ENCODE measurements at places on chromosomes 6 and 20.

DNA sequence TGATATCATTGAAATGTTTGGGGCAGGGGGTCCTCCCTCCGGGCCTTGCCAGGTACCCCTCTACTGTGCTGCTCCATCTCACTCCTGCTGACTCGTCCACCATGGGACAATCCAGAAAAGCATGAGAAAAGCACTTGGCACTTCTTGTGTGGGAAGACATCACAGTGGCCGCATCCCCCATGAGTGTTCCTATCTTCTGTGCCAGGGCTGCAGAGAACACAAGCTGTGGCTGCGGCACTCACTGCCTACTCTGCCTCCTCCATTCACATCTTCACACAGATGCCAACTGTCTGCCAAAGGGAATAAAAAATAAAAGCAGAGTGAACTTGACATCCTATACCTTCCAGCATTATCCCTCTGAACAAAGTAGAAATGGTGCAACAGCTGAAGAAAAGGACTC is 117.4 kb upstream of the PROKR2 start:
- DNase-seq: no peak

- DNase-seq: no peak
Observed at GRCh38 chr6:134607411-134607810, 289.5 kb upstream of the SGK1 start.

GRCh38 chr6:67812693-67813092 is 822.4 kb upstream of the ADGRB3 start:
- no peak for DNase-seq

DNA sequence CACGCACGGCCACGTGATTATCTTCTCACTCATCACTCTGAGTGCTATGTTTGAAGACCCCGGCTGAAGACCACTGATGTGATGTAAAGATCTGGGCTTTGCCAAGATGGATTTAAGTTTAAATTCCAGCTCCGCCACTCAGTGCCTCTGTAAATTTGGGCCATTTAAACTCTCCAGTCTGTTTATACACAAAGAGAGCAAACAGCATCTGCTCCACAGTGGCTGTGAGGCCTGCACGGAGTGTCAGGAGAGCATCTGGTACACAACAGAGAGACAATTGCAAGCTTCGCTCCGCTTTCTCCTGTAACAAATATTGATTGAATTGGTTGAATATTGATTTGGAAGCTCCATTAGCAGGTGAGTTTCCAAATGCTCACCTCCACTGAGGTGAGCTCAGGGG is 80.5 kb upstream of the FRMD1 start:
- no peak for DNase-seq

DNA sequence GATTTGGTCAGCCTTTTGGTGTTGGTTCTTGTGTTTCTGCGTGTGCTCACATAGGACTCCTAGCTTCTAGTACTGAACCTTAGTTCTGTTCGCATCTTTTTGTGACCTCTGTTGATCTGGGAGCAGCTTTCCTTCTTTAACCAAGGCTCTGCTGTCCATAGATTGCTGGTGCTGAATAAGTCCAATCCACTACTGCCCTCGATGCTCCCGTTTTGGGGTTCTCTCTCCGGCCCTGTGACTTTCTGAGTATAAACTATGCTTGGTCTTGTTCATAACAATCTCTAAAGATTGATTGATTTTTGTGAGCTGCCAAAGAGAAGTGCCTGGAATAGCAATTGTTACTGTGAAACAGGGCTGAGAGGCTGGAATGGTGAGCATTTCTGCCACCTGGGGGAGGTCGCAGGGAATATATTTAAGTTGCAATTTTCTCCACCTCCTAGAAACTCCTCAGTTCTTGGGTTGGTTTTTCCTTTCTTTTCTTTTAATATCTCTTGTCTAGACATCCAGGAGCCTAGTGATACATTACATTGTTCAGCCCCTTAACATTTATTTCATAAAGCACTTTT is 422.9 kb upstream of the CHD6 start:
- no peak for DNase-seq

- DNase-seq: no peak
Observed at GRCh38 chr6:24949020-24949569, 13.3 kb upstream of the RIPOR2 start.

Data from aorta (tissue), 5 donors.